ENCODE measurements at places on chromosomes 6 and 20.
A peak's percentile ranks its signal among the peaks of the same experiment; 100 is the strongest.

DNA sequence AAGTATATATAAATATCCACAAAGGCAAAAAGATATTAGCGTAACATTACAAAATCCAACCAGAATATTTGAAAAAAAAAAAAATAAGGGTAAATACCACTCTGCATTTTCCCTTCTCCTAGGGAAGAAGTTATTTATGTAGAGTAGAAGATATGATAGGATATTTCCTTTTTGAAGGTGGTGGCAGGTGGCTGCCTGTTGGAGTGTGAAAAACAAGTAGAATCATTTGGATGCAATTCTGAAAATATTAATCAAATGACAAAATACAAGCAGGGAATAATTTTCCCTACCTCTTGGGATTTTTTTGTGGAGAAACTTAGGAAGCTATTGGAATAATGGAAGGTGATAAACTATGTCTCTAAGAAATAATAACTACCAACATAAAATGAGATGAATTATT lies 62.5 kb upstream of the OGFRL1 start:
- no peak for DNase-seq

GRCh38 chr6:118781897-118782296 lies 112.1 kb upstream of the ASF1A start:
- DNase-seq, result no peak

DNA sequence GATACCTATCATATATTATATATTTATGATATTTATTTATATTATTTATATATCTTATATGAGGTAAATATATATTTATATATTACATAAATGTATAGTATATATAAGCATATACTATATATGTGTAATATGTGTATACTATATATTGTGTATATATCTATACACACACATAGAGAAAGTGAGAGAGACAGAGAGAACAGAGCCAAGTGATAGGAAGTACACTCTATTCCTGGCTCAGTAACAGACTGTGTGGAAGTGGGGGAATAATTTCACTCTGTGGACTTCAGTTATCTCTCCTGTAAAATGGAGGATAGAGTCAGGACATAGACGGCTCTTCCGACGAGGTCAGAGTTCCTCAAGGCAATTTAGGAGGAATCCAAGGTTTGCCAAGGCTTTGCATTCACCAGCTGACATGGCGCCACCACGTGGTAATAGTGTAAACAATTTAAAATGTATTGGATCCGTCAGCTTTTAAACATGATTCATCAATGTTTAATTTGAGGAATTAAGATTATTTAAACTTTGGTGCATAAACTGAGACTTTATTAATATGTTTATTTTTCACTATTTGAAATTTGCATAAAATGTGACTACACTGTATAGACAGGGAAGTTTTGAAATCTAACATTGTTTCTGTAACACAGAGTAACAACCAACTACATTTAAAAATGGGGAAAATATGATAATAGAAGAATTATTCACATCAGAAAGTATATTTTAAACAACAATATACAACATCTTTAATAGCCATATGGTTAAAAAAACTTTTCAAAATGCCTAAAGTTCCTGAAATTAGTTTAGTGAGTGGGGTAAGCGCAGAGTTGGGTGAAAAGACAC lies 75.4 kb upstream of the TMEM244 start:
- peak; percentile 31 for DNase-seq

DNA sequence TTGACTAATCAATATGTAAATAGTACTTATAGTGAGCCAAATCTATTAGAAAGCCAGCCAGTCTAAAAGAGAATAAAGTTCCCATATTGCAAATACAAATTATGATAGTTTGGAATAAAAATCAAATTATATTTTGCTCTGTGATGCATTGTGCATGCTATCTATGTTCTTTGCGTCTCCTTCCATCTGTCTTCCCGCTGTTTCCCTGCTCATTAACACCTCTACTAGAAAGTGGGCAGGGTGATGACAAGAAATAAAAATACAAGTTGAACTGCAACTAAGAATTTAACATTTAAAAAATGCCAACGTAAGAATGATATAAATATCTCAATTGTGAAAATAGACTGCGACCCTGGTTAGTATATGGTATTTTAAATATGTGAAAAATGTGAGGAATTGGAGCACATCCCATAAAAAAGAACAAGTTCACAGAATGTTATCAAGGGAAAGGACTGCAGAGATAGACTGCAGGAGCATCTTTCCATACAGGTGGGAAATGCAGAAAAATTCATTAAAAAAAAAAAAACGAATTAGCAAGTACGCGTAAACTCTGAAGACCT lies 157.6 kb upstream of the PDE7B start:
- no peak for DNase-seq

DNA sequence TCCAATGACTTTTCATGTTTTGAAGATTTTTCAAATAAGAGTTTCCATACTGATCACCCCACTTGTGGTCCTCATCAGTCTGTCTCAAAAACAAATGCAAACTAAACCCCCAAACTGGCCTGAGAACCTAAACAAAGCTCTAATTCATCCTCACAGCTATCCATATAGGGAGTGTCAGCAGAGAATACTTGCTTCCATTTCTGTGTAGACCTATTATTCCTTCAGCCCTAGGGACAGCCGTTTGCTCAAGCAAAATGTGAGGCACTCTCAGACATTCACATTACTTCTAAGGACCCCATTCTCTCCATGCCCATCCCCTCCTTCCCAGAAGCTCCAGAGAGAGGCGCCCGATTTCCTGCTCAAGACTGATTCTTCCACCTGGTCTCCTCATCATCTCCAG lies 24.6 kb downstream of the DNAAF9 start:
- no peak for DNase-seq

- DNase-seq, result no peak
These were observed 513.7 kb upstream of the SULF2 start for GRCh38 chr20:48298851-48299484.

DNA sequence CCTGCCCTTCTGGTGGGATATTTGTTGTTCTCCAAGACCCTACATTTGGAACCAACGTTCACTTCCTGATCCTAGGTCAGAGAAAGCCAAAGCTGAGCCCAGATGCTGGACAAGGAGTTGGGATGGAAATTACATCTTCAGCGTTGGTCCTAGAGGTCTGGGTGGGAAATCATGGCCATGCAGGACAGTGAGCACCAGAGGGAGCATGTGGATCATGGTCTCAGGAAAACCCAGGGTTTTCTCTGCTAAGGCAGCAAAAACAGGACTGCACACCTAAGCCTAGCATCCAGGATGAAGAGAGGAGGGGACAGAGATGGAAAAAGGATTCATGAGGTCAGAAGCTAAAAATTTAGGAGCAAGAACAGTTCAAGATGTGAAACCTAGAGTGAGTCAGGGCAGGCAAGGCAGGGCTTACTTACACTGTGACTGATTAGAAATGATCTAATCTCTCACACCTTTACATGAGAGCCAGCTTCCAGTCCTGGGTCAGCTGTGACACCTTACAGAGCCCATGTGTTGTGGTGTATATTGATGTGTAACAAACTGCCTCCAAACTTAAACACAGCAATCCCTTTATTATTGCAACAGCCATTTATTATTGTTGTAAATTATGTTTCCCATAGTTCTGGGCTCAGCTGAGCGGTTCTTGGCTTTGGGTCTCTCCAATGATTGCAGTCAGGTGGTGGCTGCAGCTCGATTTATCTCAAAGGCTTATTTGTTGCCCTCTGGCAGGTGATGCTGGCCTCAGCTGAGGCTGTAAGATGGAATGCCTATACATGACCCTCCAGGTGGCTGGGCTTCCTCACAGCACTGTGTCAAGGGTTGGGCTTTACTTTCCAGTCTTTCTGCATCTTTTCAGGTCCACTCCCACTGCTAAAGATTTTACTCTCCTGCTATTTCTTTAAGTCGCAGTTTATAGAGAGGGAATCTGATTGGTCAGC lies 6.5 kb downstream of the C20orf202 start:
- no peak for DNase-seq

- DNase-seq, result peak; percentile 58
These were observed 927 bp downstream of the ASXL1 start for GRCh38 chr20:32358883-32359632.

GRCh38 chr6:71642120-71642519 lies 244.2 kb upstream of the RIMS1 start:
- DNase-seq, result no peak

DNA sequence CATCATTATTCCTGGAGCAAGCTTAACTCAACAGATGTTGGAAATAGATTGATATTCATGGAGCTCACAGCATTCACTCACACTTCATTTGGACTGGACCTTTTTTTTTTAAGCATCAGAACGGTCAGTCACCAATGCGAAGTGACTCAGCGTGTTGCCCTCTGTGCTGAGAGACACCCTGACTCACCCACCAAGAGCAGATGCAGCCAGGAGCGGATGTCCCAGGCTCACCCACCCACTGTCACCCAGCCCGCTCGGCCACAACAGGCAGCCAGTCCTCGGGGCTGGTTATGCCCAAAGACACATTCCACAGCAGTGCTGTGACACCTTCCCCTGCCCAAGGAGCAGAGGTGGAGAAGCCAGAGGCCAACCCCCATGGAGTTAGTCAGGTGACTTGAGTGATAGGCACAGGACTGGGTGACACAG lies 15.7 kb downstream of the RNASET2 start:
- DNase-seq, result no peak

- no peak for DNase-seq
These were observed 201.6 kb upstream of the SGK1 start for GRCh38 chr6:134519465-134519864.

GRCh38 chr20:16599257-16599656 lies 26.0 kb upstream of the KIF16B start:
- no peak for DNase-seq

DNA sequence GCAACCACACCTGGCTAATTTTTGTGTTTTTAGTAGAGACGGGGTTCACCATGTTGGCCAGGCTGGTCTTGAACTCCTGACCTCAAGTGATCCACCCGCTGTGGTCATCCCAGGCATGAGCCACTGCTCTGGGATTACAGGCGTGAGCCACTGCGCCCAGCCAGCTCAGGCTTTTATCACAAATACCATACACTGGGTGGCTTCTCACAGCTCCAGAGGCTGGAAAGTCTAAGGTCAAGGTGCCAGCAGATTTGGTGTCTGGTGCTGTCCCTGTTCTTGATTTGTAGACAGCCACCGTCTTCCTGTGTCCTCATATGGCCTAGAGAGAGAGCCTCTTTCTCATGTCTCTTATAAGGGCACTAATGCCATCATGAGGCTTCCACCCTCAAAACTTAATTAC lies 25.9 kb downstream of the SHLD1 start:
- no peak for DNase-seq

DNA sequence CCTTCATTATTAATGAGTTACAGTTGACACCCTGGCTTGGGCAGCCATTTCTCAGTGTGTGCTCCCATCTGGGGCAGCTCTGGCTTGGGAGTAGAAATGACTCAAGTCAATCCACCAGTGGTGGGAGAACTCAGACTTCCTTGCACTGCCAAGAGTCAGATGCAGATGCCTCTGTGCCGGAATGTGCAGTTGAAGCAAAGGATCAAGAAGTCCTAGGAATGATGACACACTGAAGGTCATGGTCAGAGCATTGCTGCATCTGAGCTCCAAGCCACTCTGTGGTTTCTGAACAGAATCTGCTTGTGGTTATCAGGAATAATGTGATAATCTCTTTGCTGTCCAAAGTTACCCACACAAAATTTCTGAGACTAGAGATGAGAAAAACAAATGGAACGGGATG lies 19.5 kb upstream of the PAX1 start:
- DNase-seq, result no peak

DNA sequence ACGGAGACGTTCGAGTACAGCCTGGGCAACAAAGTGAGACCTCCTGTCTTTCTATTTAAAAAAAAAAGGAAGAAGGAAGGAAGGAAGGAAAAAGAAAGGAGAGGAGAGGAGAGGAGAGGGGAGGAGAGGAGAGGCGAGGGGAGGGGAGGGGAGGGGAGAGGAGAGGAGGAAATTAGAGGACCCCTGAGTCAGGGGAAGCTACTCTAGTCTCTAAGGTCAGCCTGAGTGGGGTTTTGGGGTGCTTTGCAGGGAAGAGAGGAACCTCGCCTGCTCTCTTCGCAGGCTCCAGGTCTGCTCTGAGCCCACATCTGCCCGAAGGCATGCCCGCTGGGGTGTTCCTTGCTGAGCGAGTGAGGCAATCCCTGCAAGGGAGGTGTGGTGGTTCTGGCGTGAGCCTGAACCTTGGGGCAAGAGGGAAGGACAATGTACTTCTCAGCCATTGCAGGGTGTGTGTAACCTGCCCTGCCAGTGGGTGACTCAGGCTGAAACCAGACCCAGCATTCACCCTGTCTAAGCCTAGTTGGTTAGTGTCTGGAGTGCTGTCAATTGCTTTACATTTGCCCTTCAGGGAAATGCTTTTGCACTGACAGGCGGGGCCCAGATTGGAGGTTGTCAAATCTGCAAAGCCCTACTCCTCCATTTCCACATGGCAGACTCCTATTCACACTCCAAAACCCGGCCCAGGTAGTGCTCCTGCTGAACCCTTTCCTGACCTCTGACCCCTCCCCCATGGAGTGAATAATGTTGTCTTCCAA lies 15.3 kb upstream of the MMP9 start:
- no peak for DNase-seq

DNA sequence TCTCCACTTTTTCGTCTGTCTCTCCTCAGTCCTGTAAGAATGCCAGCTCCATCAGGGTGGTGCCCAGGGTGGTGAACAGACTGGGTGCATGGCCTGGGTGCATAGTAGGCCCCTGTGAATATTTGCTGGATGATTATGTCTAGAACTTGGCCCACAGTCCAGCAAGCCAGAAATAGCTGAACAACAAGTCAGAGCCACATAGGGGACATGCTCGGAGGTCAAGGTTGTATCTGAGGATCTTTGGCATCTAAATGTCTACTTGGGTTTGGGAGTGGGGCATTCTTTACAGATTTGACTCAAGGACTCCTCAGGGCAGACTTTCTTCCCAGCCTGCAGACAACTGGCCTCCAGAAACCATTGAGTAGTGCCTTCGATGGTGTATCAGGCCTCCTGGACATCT lies 18.1 kb upstream of the BPIFA3 start:
- DNase-seq, result no peak

DNA sequence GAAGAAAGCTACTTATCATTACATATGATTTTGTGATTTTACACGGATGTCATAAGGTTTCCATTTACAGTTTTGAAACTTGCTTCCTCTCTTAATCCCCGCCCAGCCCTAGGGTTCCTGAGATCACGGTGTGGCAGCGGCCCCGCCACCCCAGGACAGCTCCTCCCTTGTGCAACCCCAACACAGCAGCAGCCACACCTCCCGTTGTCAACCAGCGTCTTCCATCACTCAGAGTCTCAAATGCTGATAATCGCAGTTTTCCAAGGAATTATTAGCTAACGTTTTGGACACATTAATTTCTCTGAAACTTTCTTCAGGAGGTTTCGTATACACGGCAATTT lies 204.8 kb downstream of the THBS2 start:
- DNase-seq, result no peak

DNA sequence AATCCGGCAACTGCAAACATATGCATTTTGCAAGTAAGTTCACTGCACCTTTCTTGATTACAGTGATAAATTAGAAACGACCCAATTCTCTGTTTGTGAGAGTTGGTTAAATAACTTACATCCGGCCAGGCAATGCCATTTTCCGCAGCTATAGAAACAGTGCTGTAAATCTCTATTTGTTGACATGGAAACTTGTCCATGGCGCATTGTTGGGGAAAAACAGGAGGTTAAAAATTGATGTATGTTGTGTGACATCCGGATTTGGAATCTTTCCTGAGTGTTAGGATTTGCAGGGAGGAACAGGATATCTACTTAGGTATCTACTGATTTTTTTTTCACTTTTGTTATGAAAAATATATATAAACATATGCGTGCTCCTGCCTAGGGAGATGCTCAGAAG lies 66.5 kb downstream of the DLGAP4 start:
- DNase-seq, result no peak

- DNase-seq, result no peak
These were observed 44.1 kb upstream of the NT5E start for GRCh38 chr6:85405853-85406198.

All from immature natural killer cell (primary cell).